H4 (cell line): ENCODE measurements at places on chromosomes 16 and 17. TPM values are rescaled to one million over a fixed set of nuclear protein-coding genes. Genes with fewer than 3 reads are reported as not detected.

GRCh38 chr17:41965694-41966462 is 717 bp upstream of the CNP start:
- no peak for DNase-seq

DNA sequence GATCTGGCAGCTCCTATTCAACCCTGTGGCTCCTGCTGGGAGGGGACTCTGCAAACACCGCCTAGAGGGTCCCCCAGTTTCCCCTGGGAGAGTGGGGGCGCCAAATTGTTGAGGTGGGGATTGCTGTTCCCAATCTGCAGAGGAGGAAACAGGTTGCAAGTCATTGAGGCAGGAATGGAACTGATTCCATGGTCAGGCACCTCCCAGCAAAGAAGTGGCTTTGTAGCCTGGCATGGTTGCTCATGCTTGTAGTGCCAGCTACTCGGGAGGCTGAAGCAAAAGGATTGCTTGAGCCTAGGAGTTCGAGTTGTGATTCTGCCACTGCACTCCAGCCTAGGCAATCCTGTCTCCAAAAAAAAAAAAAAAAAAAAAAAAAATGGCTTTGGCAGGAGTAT is 198 bp upstream of the PYDC1 start:
- no peak for DNase-seq

The ABCC1 gene
- total RNA-seq: 9.7 and 12.5 TPM in 2 replicates

DNA sequence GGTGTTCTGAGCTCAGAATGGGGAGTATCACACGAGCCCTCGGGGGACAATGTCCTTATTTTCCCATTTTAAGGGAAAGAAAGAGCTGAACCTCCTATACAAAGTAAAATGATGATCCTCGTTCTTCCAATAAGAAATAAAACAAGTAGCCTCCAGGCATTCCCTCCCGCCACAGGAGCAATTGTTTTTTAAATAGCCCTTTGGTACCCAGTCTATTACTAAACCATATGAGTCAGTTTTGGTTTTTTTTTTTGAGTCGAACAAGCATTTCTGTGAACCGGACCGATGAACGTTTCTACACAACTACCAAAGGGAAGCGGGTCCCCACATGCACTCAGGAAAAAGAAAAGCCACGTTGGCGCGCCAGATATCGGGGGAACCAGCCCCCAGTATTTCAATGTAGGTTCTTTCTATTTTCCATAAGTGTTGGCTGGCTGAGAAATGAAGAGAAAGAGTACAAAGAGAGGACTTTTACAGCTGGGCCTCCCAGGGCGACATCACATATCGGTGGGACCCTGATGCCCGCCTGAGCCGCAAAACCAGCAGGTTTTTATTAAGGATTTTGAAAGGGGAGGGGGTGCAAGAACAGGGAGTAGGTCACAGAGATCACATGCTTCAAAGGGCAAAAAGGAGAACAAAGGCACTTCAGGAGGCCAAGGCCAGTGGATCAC is 3.8 kb upstream of the DCXR start:
- DNase-seq: no peak

- no peak for DNase-seq
Observed at GRCh38 chr16:56422896-56423441, 2.4 kb downstream of the AMFR start.

DNA sequence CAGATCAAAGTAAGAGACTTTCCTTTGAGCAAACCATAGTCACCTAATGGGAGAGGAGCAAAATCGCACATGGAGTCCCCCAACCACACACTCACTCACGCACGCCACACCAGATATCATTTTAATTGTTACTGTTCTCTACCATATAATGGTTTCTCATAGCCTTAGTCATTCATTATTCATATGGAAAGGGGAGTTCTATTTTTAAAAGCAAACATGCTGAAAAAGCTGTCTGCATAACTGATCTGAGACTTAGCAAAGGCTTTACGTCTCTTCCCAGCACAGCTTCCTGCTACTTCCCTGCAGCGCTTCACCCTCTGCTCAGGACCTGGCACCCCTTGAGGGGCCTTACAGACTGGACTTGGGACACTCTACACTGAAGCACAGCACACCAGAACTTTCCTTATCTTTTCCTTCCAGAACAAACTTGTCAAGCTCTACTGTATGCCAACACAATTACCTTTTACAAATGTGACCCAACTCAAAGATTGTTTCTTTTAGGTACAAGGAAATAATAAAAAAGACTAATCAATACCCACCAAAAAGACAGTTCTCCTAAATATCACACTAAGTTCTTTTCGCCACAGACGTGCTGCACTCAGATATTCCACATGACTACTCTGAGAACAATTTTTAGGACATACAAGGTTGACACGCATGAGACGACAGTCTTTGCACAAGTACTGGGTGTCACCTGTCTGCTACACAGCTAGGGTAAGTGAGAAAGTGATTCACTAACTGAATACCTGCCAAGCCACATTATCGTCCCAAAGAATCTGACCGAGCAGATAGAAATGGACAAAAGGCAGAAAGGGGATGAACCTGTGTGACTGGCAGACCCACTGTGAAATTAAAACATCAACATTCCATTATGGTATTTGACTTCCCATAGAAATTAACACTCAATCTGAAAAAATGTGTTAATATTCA is 21.5 kb downstream of the SRP68 start:
- no peak for DNase-seq

DNA sequence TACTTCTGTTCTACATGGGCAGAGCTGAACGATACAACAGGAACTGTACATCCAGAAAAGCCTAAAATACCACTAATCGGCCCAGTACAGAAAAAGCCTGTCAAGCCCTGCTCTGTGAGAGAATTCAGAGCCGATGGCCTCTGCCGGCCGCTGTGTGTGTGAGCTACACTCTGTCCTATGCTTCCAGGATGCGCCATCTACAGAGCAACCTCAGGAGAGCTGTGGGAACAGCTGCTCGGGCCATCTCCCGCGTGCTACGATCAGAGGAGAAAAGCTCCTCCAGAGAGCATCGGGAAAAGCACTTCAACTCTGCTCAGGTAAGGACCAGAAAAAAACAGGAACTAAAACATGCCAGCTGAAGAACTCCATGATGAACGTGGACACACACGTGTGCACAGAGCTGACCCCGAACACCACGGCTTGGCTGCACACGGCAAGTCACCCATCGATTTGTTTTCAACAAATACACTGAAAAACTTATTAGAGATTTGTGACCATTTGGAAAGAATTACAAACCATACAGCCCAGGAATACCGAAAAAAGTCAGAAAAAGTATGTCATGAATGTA is 115.9 kb downstream of the ANKRD11 start:
- no peak for DNase-seq

The ABCA8 gene
- not detected in 2 replicates for total RNA-seq

- DNase-seq: no peak
Observed at GRCh38 chr16:4900036-4900435, 36.9 kb downstream of the PPL start.

DNA sequence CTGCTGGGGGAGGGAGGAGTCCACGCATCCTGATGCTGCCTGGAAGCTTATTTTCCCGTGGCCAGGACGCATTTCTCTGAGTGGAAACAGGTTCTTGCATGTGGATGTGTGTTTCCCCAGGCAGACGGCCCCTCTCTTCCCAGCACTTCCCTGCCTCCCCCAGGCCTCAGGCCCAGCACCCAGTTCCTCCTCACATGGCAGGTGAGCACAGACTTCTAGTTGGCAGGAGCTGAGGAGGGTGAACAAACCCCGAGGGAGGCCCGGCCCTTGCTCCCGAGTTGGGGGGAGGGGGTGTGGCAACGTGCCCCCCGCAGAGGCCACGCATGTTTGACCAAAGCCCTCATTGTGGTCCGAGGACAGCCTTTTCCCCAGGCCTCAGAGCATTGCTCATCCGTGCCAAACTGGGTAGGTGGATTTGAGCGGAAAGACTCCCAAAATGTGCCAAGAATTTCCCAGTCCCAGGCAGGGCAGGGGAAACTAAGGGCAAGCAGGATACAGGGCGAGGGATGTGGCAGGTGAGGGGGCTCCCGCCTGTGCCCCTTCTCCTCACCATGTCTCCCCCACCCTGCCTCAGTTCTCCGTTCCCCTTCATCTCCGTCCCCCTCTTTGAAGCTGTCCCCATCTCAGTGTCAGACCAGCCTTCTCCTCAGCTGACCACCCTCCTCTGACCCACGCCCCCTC is 1.5 kb upstream of the SPEM1 start:
- DNase-seq: no peak

GRCh38 chr17:1709971-1710806 is at the start of gene TLCD2:
Gene TLCD2, minus strand, starts transcription at chr17:1710377. Its CDS starts 135 bp downstream, at chr17:1710242.
- DNase-seq: peak; percentile 58

DNA sequence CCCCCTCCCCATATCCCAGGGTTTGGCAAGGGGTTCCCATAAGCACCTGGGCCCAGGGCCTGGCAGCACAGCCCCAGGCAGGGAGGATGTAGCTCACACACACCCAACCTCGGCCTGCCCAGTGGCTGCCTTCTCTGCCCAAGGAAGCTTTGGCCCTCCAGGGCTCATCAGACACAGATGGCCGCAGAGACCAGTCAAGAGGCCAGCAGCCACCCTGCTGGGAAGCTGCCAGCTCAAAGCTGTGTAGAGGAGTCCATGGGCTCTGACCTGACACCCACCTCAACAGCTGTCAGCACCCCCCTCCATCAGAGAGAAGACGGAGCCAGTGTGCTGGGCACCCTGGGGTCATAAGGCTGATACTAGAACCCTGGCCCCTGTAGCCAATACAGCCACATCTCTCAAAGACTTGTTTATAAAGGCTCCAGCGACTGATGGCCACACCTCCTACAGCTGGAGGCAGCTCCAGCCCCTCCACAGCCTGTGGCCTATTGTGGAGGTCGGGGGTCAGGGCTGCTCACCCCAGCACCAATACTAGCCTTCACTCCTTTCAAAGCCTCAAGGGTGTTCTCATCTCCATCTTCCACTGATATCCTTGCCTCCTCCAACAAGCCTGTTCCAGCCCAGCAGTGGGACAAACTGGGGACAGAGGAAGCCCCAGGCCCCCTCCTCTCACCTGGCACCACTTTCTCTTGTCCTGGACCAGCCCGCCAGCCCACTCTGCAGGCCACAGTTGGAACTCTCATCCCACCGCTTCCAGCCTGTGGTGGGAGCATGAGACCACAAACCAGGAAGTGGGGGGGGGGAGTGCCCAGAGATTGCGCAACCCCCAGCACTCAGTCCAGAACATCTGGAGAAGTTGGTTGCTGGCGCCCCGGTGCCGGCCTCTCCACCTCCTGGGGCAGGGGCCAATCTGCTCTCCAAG is 2.2 kb upstream of the MPG start:
- DNase-seq: peak; percentile 91

DNA sequence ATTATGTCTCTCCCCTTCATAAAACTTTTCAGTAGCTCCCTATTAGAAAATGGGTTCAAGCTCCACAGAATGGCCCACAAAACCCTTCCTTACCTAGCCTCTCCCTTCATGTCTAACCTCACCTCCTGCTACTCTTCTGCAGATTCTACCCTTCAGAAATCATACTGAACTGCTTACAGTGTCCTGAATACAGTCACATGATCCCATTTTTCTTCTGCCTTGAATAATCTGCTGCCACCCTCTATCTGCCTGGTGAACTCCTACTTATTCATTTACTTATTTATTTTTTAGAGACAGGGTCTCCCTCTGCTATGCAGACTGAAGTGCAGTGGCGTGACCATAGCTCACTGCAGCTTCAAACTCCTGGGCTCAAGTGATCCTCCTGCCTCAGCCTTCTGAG is 15.0 kb downstream of the LASP1NB start:
- DNase-seq: no peak

GRCh38 chr16:25270577-25270976 is 12.9 kb upstream of the ZKSCAN2 start:
- no peak for DNase-seq

DNA sequence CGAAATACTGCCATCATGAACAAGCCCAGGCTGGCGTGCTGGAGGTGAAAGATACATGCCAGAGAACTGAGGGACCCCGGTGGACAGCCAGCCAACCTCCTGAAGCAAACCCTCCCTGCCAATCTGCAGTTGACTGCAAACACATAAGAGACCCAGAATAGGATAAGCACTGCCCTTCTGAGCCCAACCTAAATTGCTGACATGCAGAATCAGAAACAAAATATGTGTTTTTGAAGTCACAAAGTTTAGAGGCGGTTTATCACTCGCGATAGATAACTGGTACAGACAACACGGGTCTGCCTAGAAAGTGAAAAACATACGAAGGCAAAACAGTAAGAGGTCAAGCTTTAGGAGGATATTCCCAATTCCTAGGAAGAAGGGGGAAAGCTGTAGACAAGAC is 14.6 kb downstream of the TOX3 start:
- no peak for DNase-seq

- no peak for DNase-seq
Observed at GRCh38 chr16:87042551-87043230, 274.5 kb downstream of the C16orf95 start.

- no peak for DNase-seq
Observed at GRCh38 chr16:4123616-4124300, 7.5 kb upstream of the ADCY9 start.

GRCh38 chr16:52460639-52461178 is 86.2 kb downstream of the TOX3 start:
- DNase-seq: no peak

- no peak for DNase-seq
Observed at GRCh38 chr16:28003021-28003865, 60.3 kb downstream of the GSG1L start.

DNA sequence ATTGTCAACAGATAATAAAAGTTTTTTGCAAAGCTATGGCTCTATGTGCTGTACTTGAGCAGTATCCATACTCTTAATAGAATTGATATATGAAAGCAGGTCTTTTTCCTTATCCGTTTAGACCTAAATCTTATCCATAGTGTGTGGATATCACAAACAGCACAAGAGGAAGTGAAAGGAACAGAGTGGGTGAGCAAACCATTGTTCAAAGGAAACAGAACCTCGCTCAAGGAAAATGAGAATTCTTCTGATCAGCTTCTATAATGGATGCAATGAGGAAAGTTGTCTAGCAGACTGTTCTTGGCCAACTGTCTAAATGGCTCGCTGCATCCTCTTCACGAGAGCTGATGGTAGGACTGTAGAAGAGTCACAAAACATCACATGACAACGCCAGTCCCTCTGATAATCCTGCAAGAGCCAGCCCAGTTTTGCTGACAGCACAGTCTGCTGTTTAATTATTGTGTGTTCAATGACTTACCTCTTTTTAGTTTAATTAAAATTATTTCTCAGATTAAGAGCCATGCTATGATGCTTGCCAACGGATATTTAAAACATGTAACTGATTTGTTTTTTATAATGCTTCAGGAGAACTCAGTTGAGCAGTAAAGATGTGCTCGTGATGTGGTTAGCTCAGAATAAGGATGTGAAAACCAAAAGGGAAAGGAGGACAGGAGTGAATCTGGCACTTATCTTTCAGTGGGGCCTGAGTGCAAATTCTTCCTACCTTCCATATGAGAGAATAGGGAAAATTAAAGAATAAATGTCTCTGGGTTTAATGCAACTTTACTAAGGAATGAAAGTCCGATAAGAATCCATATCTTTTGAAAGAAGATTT is 38.5 kb downstream of the WWOX start:
- no peak for DNase-seq

The KRT33A gene
- total RNA-seq: not detected in 2 replicates
